ENCODE measurements at places on chromosomes 6 and 20.
A peak's percentile ranks its signal among the peaks of the same experiment; 100 is the strongest.

DNA sequence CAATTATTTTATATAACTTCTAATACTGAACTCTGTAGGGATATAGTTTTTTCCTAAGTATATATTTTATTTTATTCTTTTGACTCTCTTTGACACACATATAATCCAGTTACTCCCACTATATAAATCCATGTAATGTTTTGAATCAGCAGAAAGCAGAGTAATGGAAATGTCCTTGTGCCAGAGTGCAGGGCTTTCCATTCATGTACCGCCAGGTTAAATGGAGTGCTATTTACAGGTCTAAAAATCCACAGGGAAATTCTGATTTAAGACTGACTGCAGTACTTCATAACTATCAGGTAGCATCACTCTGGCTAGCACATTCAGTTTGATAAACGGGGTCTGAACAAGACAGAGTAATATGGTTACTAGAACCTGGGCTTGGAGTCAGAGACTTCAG lies 626.8 kb downstream of the COL12A1 start:
- no peak for DNase-seq
- no peaks in the 10 kb centered on the region for H3K4me1 ChIP-seq
- H3K27ac ChIP-seq = no peak overlapping the region
- no peaks in the 10 kb centered on the region for H3K36me3 ChIP-seq

- H3K27ac ChIP-seq = no peak overlapping the region
- H3K36me3 ChIP-seq = no peaks in the 10 kb centered on the region
- no peaks in the 10 kb centered on the region for H3K4me1 ChIP-seq
- DNase-seq = no peak
Observed at GRCh38 chr6:155155787-155156447, 107.9 kb upstream of the CLDN20 start.

DNA sequence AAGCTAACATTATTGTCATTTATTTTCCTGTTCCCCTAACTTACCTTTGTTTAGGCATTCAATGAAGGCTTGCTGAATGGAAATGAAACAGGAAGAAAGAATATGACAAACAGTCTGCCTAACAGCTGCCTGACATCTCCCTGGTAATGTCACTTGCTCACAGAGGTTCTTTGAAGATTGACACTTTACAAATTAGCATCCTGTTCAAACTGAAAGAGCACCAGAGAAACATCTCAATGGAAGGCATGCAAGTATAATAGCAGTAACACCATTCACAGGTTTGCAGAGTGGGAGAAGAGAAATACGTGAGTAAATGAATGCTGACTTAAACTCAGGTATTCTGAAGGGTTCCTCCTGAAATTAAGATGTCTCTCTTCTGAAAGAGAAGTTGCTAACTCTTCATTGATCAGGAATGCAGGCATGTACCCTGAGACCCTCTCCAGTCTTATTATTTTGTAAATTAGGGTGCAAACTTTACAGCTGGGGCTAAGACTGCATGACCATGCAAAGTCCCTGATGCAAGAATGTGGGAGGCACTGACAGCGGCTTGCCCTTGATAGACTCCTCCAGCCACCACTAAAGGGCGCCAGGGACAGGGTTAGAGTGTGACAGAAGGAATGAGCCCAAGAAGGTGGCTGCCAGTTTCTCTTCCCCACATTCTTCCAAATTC lies 1.3 kb upstream of the SMLR1 start:
- no peak overlapping the region for H3K4me3 ChIP-seq
- no peaks in the 10 kb centered on the region for H3K4me1 ChIP-seq
- no peak overlapping the region for H3K27ac ChIP-seq
- no peak for DNase-seq

GRCh38 chr6:122861594-122861993 lies 72.5 kb downstream of the SMPDL3A start:
- DNase-seq = no peak
- no peaks in the 10 kb centered on the region for H3K36me3 ChIP-seq
- no peak overlapping the region for H3K4me3 ChIP-seq

- DNase-seq = no peak
- H3K27ac ChIP-seq = peak overlapping the region; percentile 63
- no peak overlapping the region for H3K4me3 ChIP-seq
- H3K36me3 ChIP-seq = no peaks in the 10 kb centered on the region
- H3K4me1 ChIP-seq = peaks cover 33% of the 10 kb centered on the region
- no peaks in the 10 kb centered on the region for H3K27me3 ChIP-seq
Observed at GRCh38 chr6:19324376-19324775, 512.8 kb upstream of the ID4 start.

DNA sequence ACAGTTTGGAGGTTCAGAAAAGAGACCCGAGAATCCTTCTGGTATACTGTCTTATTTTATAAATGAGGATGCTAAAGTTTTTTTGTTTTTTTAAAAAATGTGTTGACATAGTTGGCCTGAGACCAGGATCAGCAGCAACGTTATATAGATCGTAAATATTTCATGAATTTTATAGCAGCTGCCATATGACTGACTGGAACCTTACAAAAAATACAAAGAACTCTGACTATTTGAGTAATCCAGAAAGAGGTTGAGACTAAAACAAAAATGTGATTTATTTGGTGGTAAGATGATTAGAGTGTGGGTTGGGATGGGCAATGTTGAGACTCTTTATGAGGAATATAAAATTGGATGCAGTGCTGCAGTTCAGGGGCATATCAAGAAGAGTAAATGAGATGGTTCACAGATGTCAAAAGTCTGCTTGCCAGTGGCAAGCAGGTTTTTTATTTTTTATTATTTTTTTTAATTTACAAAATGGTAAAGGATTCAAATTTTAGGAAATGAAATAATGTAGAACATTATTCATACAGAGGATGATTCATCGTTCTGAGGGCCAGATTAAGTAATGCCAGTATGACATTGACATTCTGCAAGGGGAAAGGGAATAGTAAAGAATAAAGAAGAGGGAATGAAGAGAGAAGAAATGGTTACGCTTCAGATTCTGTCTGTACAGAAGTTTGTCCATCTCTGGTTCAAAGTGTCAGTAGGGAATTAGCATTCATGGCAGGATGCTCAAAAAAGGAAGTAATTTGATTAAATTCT lies 58.5 kb downstream of the SCAF8 start:
- no peak overlapping the region for H3K27ac ChIP-seq
- H3K4me1 ChIP-seq = no peaks in the 10 kb centered on the region
- DNase-seq = no peak
- H3K27me3 ChIP-seq = no peaks in the 10 kb centered on the region
- no peak overlapping the region for H3K4me3 ChIP-seq
- H3K36me3 ChIP-seq = peaks cover 31% of the 10 kb centered on the region

DNA sequence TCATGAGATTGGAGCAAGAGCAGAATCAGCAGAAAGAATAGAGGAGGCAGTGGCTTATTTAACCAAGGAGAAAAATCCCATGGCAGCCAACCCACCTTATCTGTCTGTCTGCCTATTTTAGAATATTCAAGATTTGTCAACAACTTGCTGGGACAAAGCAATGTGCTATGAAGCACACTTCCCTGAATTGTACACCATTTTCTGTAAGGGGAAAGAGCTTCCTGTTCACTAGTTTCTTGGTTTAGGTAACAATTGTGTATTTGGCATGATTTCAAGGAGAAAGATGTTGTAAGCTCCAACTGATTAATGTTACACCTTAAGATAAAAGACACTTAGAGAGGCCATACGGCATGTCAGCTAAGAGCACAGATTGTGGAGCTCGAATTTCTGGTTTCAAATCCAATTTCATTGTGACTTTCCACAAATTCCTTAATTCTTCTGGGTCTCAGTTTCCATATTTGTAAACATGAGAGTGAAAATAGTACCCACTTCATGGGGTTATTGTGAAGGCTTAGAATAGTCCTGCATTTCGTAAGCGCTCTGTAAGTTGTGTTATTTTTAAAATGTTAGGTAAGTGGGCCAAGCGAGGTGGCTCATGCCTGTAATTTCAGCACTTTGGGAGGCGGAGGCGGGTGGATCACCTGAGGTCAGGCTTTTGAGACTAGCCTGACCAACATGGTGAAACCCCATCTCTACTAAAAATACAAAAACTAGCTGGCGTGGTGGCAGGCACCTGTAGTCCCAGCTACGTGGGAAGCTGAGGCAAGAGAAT lies 4.8 kb upstream of the MUC22 start:
- H3K4me1 ChIP-seq = no peaks in the 10 kb centered on the region
- H3K27ac ChIP-seq = no peak overlapping the region
- no peaks in the 10 kb centered on the region for H3K36me3 ChIP-seq
- peaks cover 10% of the 10 kb centered on the region for H3K27me3 ChIP-seq
- H3K4me3 ChIP-seq = no peak overlapping the region

- H3K36me3 ChIP-seq = peaks cover 27% of the 10 kb centered on the region
- H3K27me3 ChIP-seq = no peaks in the 10 kb centered on the region
- peak overlapping the region; percentile 13 for H3K27ac ChIP-seq
- DNase-seq = peak; percentile 54
- no peak overlapping the region for H3K4me3 ChIP-seq
Observed at GRCh38 chr6:31559958-31560696, 12.0 kb upstream of the LTA start.

GRCh38 chr6:110814102-110815014 lies 911 bp downstream of the CDK19 start:
- DNase-seq = peak; percentile 74
- peaks cover 15% of the 10 kb centered on the region for H3K4me1 ChIP-seq
- no peaks in the 10 kb centered on the region for H3K27me3 ChIP-seq
- H3K4me3 ChIP-seq = peak overlapping the region; percentile 75
- H3K36me3 ChIP-seq = no peaks in the 10 kb centered on the region
- peak overlapping the region; percentile 97 for H3K27ac ChIP-seq

DNA sequence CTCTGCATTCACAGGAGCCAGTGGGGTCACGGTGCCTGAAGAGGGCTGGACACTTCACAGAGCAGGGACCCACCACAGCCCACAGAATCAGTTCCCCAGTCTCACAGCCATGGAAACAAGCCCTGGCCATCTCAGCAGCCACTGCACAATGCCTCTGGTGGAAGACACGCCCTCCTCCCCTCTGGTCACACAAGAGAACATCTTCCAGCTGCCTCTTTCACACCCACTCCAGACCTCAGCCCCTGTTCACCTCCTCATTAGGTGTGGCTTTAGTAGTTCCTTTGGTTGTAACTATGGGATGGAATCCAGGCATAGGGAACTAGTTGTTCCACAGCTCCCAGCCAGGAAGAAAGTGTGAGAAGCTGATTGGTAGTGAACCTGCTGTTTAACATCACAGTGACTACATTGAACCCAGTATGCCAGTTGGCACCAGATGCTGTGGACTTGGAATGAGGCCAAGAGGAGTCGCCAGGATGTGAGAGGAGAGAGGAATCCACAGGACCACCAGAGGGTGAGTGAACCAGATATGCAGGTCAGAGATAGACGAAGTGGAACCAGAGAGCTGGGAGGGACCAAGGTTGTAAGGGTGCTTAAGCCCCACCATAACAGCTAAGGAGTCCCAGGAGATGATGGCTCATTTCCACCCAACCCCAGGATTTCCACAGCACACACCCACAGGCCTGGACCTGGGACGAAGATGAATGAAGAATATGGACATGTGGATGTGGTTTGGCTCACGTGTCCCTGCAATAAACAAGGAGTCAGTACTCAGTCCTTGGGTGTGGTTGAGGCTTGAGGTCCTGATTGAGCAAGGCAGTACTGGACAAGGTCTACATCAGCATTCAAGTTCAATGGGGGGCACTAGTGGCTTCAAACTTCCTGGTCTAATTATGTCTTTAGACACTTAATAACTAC lies 8.8 kb upstream of the BTN3A3 start:
- peaks cover 35% of the 10 kb centered on the region for H3K36me3 ChIP-seq
- H3K4me3 ChIP-seq = no peak overlapping the region
- peak; percentile 74 for DNase-seq
- peak overlapping the region; percentile 71 for H3K27ac ChIP-seq
- no peaks in the 10 kb centered on the region for H3K27me3 ChIP-seq

GRCh38 chr6:2055911-2056310 lies 189.5 kb downstream of the GMDS start:
- no peaks in the 10 kb centered on the region for H3K27me3 ChIP-seq
- no peaks in the 10 kb centered on the region for H3K4me1 ChIP-seq
- no peak overlapping the region for H3K4me3 ChIP-seq
- DNase-seq = no peak

GRCh38 chr20:46057856-46058598 lies 29.0 kb downstream of the SLC12A5 start:
- H3K4me1 ChIP-seq = no peaks in the 10 kb centered on the region
- no peak overlapping the region for H3K27ac ChIP-seq
- peaks cover 35% of the 10 kb centered on the region for H3K36me3 ChIP-seq
- peak; percentile 74 for DNase-seq
- peak overlapping the region; percentile 16 for H3K4me3 ChIP-seq

GRCh38 chr20:949717-950116 lies 33.6 kb upstream of the ANGPT4 start:
- DNase-seq = no peak
- no peaks in the 10 kb centered on the region for H3K36me3 ChIP-seq
- no peak overlapping the region for H3K4me3 ChIP-seq
- H3K27me3 ChIP-seq = no peaks in the 10 kb centered on the region
- no peaks in the 10 kb centered on the region for H3K4me1 ChIP-seq

DNA sequence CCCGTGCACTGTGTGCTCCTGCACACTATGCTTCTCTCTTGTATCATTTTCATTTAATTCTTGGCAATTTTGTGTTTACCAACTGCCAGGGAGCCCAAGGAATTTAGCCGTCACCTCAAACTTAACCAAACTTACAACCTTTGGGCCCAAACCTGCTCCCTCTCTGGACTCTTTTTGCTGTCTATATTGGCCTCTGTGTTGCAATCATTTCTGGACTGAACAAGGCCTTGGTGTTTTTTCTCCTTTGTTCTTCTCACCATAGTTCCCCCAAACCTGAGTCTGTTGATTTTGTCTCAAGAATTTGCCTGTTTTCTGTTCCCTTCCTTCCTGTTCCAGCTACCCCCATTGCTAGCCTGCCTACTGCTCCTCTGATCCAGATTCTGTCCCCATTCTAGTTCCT lies 19.2 kb downstream of the DCBLD1 start:
- peaks cover 6% of the 10 kb centered on the region for H3K4me1 ChIP-seq
- no peak for DNase-seq
- no peak overlapping the region for H3K27ac ChIP-seq
- no peak overlapping the region for H3K4me3 ChIP-seq

DNA sequence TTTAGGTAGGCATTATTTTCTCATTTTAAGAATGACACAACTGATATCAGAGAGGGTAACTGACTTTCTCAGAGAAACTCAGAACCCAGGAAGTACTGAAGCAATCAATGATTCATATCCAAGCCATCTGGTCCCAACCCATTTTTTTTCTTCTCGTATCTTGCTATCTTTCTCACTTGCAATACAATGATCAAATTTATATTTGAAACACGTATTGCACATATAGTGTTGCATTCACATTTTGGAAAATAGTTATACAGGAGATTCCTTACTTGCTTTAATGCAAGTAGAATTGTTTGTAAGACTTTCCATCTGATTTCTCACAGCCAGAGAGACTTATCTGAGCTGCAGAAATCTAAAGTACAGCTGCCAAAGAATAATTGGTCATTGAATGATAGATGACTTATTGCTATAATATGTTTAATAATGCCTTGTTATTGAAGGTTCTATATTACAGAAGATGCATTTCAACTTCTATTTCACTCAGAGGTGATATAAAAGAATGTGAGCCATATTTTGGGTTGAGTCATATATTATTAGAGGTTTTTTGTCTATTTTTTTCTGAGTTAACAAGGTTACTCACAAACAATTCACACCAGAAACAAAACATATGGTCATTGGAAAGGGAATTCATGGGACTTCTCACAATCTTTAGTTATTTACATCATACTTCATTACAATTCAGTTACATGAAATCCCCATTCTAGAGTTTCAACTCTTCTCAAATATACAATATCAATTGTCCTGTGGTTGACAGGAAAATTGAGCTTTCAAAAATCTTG lies 337.5 kb upstream of the CITED2 start:
- H3K27me3 ChIP-seq = no peaks in the 10 kb centered on the region
- H3K4me3 ChIP-seq = no peak overlapping the region
- peaks cover 9% of the 10 kb centered on the region for H3K4me1 ChIP-seq
